ENCODE measurements at places on chromosomes 4 and X.

DNA sequence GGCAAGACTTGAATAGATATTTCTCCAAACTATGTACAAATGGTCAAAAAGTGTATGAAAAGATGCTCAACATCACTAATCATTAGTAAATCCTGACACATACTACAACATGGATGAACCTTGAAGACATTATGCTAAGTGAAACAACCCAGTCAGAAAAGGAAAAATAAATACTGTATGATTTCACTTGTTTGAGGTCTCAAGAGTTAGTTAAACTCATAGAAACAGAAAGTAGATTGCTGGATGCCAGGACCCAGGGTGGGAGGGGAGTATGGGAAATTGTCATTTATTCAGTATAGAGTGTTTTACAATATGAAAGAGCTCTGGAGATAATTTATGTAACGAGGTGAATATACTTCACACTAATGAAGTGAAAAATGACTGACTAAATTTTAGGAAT, 32.4 kb downstream of the PRMT9 start:
- DNase-seq, result peak; percentile 25

DNA sequence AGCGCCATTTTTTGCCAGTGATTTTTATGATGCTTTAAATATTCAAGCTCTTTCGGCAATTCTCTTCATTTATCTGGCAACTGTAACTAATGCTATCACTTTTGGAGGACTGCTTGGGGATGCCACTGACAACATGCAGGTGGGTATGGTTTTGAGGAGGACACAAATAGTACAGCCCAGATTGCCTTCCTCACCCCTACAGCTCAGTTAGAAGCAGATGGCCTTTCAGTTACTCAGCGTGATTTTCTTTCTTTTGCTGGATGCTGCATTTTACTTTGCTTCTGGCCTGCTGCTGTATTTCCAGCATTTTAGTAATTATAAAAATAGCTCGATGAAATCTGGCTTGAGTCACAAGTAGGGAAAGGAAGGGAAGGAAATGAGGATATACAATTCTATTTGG, 114.7 kb downstream of the SLC4A4 start:
- DNase-seq, result no peak

- DNase-seq, result no peak
Observed at GRCh38 chr4:6420972-6421371, 51.4 kb downstream of the PPP2R2C start.

DNA sequence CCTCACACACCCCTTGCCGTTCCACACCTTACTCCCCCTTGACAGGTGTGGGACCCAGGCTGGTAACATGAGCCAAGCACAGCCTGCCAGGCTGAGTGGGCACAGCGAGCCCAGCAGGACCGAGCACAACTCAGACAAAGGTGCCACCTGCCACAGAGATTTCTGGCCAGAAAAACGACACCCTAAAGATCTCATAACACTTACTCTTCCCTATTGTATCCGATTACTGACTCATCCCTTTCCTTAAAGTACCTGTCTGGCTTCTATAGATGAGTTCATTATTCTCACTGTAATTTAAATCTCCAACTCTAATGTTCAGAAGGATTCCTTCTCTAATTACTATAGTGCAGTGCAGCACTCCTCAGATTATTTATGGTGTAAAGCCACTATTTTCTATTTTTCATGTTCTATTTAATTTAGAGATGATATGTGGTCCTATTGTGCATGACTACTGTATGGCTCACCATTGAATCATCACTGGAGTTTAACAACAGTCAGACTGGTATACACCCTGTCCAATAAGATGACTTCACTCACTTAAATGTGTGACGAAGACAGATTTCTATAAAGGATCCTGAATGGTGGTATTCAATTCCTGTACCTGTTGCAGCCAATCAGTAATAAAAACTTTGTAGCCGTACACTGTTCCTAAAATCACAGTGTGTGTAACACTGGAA, 7.6 kb upstream of the SYTL5 start:
- no peak for DNase-seq

DNA sequence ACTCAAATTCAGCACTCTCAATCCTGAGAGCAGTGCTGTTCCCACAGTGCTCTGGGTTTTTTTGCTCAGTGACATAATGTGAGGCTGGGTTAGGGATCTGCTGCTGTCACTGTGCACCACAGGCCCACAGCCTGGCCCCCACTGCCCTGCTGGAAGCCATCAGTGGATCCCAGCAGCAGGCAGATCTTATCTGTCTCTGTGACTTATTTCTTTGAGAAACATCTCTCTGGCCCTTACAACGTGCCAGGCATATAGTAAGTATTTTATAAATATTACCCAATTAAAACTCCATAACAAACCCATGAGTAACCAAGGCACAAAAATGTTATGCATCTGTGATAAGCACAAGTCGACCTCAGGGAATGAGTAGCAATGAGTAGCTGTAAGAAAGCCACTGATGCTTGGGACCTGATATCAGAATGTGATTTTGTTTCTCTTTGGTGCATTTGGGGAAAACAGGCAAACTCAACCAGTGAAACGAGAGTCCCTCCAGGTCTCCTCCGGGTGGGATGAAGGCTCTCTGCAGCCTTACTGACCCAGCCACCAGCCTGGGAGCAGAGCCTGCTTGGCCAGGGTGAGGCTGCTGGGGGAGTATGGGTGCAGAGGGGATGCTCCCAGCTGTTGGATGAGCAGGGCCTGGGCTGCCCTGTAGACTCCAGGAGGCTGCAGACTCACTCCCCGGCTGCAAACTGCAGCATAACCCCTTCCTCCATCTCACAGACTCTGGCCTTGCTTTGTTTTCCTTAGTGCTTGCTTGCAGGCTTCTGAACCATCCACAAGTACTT, 172.7 kb upstream of the LNX1 start:
- no peak for DNase-seq

- peak; percentile 50 for DNase-seq
Observed at GRCh38 chr4:110898290-110898689, 275.4 kb upstream of the PITX2 start.
